SK-N-DZ (cell line): ENCODE measurements at places on chromosomes 2 and 18.

- DNase-seq = peak; percentile 67
Measured at GRCh38 chr2:101205521-101206479, 46.9 kb upstream of the CNOT11 start.

GRCh38 chr2:218721934-218722333 is 11.3 kb downstream of the TTLL4 start:
- DNase-seq = no peak

DNA sequence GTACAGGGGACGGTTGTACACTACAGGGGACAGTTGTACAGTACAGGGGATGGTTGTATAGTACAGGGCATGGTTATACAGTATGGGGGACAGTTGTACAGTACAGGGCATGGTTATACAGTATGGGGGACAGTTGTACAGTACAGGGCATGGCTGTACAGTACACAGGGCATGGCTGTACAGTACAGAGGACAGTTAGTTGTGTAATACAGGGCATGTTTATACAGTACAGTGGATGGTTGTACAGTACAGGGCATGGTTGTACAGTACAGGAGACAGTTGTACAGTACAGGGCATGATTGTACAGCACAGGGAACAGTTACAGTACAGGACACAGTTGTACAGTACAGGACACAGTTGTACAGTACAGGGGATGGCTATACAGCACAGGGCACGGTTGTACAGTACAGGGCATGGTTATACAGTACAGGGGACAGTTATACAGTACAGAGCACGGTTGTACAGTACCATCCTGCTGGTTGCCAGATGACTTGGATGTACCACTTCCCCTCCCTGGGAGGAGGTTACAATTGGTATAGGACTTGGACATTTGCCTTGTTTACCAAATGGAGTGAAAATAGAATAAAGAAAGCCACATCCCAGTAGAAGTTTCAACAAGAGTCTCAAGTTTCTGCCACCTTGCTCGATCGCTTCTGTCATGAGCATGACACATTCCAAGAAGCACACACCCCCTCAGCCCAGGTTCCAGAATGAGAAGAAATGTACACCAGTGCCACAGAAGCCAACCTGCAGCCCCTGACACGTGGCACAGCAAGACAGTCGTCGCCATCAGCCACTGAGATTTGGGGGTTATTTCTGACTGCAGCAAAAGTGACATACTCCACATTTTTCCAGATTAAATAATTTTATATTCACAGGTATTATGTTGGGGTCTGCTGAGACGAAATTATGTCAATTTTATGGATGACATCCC is 16.0 kb downstream of the CYRIA start:
- DNase-seq = no peak

DNA sequence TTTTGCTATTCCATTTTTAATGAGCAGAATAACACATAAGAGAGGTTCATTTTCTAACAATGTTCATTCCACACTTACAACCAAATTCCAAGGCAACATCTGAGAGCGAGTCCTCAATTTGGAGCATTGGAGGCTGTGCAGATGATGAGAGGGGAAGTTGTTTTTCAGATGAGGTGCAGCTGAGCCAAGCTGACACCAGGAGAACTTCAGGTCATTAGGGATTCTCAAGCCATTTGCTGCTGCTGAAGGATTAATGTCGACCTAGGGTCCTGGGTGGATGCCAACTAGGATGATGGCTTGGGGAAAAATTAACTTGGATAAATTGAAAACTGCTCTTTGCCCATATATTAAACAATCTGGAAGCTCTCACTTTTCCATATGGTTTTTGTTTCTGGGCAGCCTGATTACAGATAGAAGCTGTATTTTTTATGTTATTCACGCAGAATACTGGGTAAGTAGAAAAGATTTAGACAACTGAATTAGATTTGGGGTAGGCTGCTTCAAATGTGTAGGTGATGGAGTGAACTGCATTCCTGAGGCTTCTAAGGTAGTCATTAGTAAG is 206.4 kb upstream of the SLC39A10 start:
- DNase-seq = no peak

DNA sequence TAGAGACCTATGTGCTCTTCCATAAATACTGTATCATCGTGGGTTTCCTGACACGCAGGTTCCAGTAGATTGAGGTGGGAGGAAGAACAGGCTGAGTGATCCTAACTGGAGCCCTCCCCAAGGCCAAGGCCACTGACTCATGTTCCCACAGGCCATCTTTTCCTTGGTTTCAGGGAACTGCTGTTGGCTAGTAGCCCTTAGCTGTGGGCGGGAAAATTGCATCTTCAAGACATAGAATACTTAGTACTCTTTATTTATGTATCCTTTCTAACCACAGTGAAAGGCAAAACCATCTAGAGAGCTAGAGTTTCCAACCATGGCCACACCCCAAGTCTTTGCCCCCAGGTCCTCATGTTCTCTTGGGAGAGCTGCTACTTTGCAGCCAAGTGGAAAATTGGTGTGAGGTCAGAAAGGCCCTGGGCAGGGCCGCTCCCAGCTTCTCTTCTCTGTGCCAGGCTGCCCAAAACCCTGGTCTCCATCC is 55.9 kb downstream of the COPS8 start:
- DNase-seq = no peak

GRCh38 chr2:159551806-159552205 is 64.5 kb downstream of the BAZ2B start:
- no peak for DNase-seq

DNA sequence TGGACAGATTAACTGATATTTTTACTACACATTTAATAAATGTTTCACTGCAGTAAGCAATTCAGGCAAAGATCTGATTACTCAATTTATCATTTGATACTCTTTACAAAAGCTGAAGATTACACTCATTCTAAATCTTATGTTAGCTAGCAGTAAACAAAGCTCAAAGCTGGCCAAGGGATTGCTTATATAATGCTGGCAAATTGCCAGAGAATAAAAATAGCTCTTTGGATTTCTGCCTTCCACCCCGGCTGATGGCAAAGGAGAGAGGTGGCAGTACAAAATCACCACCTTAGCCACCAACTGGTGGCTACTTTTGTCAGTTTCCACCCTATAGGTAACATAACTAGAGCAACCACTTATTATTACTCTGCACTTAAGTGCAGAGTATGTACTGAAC is 320.5 kb downstream of the FSIP2 start:
- no peak for DNase-seq

- DNase-seq = no peak
Measured at GRCh38 chr2:210623506-210623905, 67.1 kb downstream of the CPS1 start.

- DNase-seq = no peak
Measured at GRCh38 chr2:151730262-151730975, 3.9 kb downstream of the NEB start.

DNA sequence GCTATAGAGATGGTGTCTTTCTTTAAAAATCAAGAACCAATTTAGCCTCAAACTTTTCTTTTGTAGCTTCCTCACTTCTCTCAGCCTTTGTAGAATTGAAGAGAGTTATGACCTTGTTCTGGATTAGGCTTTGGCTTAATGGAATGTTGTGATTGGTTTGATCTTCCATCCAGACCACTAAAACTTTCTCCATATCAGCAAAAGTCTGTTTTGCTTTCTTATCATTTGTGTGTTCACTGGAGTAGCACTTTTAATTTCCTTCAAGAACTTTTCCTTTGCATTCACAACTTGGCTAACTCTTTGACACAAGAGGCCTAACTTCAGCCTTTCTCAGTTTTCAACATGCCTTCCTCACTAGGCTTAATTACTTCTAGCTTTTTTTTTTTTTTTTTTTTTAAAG is 193.1 kb downstream of the ACOXL start:
- DNase-seq = no peak

DNA sequence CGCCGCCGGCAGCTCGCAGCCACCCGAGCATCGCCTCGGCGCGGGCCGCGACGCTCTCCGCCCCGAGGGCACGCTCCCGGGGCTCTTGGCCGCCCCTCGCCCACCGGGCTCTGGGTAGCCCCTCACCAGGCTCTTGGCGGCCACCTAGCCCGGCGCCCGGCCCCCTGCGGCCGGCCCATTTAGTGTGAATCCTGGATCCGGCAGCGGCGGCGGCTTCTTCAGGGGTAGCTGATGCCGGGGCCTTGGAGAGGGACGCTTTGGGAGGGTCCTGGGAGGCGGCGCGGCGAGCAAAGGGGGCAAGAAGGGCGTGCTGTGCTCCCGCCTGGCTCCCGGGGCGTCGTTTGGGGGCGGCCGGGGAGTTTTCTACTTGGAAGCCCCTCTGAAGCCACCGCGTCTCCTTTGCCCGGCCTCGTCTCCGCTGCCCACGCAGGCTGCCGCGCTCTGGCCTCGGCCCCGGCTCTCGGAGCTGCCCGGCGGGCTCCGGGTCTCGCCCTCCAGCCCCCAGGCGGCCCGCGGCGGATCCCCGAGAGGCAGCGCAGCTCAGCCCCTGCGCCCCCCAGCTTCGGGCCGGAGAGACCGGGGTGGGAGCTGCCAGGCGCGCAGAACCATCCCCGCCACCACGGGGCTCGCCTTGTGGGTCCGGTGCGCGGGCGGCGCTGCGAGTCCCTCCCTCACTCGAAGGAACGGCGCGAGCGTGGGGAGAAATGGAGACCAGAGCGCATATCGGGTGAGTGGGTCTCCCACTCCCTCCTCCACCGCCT is 509 bp downstream of the PIEZO2 start:
- DNase-seq = no peak

DNA sequence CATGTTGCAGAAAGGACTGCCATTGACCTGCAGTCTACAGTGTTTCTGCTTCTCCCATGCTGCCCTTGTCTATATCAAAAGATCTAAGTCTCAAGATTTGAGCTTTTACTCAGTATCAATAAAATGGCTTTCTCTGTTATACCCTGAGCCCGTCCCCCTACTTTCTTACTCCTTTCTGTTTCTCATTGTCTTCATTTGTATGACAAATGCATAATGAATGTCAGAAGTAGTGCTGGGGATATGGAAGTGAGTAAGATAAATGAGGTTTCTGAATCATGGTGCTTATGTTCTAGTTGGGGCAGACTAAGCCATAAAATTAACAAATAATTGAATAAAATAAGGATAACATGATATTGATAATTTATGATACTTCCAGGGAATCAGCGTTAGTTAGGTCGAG is 128.6 kb downstream of the PARD3B start:
- DNase-seq = no peak

GRCh38 chr2:121689356-121689755 is 40.1 kb upstream of the CLASP1 start:
- peak; percentile 74 for DNase-seq

DNA sequence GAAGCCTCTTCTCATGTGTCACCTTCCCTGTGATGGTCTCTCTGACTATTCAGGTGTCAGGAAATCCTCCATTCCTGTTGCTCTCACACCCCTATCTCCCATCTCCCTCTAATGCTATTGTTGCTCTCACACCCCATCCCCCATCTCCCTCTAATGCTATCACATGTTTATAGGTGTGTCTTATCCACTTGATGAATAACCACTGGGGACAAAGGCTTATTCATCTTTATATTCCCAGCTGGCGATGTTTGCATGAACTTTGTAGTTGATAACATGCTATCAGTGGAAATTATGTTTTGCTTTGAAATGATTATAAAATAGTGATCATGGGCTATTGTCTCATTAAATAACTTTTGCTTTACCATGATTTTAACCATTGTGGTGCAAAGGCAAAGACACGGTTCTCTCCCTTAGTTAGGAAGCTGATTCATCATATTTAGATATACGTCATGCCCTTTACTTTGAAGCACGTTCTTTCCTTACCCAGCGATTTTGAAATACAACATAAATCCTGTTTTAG is 220.5 kb downstream of the PMAIP1 start:
- DNase-seq = no peak

DNA sequence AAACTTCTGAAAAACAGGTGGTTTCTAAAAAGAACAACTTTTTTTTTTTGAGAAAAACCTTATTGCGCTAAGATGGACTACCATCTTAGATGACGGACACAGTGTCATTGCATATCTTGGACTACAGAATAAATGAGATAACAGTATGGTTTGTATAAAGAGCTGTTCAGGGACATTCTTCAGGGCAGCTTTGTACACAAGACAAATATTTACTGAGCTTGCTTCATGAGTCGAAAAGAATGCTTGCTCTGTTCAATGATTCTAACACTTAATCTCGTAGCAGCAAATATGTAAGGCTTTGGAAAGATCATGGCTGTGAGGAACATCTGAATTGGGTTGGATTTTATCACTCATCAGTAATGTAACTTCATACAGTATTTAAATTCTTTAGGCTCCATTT is 282.5 kb upstream of the CWC22 start:
- DNase-seq = no peak

DNA sequence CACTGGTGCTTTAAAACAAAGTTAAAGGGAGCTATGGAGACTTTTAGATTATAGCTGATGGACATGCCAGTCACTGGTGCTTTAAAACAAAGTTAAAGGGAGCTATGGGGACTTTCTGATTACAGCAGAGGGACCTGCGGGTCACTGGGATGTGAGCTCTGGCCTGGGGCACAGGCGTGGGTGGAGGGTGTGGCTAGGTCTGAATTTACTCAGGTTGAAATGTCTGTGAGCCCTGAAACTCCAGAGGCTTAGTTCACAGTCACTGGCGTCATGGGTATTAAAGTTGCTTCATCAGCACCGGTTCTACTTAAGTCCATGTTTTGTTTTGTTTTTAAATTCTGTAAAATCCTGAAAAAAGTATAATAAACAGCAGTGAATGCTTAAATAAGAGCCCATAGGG is 49.0 kb upstream of the TMEM18 start:
- DNase-seq = no peak

GRCh38 chr2:231673348-231673770 is 35.0 kb upstream of the PTMA start:
- DNase-seq = peak; percentile 87

DNA sequence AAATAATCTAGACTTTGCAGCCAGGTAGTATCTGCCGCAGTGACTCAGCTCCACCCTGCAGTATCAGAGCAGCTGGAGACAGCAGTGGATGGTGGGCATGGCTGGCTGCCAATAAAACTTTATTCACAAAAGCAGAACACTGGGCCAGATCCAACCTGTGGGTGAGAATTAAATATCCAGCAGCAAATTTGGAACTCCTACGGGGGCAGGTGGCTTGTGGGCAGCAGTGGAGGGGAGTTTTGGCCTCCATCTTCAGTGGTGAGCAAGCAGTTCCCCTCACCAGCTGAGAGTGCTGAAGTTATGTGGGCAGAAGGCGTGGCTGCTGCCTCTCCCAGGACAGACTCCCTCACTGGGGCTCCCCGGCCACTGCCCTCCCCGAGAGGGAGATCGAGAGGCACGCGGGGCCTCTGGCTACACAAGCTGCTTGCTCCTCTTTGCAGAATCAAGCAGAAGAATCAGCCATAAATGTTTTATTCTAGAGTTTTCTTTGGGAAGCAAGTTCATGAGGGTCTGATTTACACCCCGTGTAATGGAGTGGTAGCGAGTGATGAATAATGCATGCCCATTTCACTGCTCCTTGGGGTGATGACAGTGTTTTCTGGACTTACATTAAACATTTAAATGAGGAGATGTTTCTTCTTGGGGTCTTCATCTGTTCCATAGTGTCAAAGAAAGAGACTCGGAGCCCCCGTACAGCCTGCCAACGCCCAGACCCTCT is 204.3 kb downstream of the SEPTIN10 start:
- no peak for DNase-seq

DNA sequence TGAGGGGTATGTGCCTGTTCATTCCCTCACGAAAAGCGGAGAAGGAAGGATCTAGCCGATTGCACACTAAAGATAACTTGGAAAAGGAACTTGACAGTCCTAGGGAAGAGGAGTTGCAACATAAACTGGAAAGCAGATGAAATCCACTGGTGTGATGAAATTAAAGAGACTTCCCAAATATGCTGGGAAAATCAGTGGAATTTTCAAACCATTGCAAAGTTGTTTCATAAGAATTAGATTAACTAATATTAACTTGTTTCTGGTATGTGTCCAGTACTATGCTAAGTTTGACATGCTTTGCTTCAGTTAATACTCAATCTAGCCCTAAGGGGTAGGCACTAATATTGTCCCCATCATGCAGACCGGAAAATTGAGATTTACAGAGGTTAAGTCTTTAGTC is 222.7 kb downstream of the IKZF2 start:
- no peak for DNase-seq
